ENCODE measurements at places on chromosomes 12 and 14.
A peak's percentile ranks its signal among the peaks of the same experiment; 100 is the strongest.

- no peak for DNase-seq
Observed at GRCh38 chr12:51190820-51191219, 17.9 kb upstream of the TFCP2 start.

DNA sequence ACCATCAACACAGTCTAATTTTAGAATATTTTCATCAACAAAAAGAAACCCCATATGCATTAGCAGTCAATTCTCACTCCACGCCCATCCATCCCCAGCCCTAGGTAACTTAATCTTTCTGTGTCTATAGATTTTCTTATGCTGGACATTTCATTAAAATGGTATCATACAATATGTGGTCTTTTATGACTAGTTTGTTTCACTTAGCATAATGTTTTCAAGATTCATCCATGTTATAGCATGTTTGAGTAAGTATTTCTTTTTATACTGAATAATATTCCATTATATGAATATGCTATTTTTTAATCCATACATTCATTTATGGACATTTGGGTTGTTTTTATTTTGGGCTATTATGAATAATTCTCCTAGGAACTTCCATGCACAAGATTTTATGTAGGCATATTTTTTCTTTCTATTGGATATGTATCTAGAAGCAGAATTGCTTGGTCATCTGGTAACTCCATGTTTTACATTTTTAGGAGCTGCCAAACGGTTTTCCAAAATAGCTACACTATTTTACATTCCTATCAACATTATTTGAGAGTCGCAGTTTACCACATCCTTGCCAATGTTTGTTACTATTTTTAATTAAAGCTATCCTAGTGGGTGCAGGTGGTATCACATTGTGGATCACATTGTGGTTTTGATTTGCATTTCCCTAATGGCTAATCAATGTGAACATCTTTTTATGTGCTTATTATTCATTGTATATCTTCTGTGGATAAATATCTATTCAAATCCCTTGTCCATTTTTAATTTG lies 49.0 kb downstream of the RERG start:
- no peak for DNase-seq

GRCh38 chr14:91753501-91754128 lies 21.7 kb upstream of the CATSPERB start:
- no peak for DNase-seq

DNA sequence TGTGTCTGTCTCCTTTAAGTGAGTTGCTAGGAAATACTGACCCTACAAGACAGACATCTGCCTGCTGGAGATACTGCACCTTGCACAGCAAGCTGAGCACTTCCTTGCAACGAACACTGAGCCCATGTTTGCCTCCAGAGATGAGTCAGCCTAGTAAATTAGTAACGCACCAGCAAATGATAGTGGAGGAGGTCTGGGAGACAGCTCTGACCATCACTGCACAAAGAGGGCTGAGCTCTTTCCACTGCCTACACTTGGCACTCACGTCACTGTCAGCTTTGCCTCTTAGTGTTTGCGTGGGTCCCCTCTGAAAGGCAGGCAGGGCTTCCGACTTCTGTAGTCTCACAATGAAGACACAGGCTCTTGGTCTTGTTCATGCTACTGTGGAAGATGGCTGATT lies 109.0 kb downstream of the APAF1 start:
- peak; percentile 14 for DNase-seq

GRCh38 chr14:44780989-44781388 lies 180.8 kb downstream of the KLHL28 start:
- no peak for DNase-seq

All from activated naive CD8-positive, alpha-beta T cell treated with anti-CD3 and anti-CD28 coated beads, Interleukin-2, amount 50 U/mL, for 24 hours (primary cell).